ENCODE measurements at places on chromosomes 6 and 20.

- DNase-seq: peak; percentile 44
These were observed 153.3 kb downstream of the SCML4 start for GRCh38 chr6:107670792-107671199.

DNA sequence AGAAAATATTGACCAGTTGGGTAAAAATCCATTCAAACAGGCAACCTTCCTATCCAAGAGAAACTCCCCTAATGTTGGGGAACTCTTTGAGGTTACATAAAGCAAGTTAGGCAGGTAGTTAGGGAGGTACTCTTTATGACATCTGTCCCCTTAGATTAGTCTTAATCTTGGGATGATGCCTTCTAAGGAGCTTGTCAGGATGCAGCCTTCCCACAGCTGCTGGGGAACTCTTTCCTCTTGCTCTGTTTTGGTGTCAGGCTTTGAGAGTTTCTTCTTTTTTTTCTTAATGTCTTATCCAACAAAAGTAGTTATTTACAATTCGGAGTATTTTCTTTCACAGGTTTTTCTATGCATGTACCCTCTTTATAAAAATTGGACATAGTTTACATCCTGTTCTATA lies 194.8 kb downstream of the CDKAL1 start:
- DNase-seq: no peak

DNA sequence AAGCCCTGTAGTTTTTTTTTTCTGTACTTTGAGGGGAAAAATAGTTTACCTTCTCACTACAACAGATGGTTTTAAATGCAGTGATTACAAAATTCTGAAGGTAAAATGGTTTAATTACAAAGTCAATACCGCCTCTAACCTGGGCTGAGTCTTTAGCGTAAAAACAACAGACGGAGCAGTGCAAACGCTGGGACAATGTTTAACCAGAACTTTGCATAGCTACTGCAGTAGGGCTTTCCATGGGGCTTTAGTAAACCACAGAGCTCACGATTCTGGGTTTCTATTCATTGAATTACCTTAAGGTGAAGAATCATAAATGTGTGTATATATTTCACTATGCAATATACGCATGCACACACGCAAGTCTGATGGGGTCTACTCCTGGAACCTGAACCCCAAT lies 77.9 kb downstream of the RFX6 start:
- DNase-seq: no peak

DNA sequence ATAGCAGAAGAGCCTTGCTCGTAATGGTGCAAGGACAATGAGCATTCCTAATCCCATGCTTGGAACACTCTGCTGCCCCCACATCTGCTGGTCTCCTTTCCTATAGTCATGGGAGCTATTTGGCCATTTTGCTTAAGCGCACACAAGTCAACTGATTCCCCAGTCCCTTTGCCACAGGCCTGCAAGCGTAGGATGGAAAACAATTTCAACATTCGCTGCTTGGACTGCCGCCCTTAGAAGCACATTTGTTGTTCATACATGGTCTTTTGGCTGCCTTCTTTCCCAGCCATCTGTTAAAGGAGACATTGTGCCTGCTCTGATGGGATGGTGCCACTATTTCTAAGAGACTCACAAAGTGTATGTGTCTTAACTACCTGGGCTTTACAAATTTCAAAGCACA lies 96.9 kb downstream of the RFX6 start:
- DNase-seq: no peak

DNA sequence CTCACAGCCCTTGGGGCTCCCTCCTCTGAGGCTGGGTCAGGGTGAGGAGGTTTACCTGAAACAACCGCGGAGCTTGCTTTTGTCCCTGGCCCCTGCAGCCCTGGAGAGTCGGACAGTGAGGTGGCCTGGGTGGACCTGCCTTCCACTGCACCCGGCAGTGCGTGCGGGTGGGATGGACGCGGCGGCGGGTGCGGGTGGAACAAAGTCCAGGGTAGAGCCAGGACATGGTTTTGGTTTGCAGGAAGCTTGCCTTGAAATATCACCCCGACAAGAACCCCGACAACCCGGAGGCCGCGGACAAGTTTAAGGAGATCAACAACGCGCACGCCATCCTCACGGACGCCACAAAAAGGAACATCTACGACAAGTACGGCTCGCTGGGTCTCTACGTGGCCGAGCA lies 27.1 kb downstream of the UCKL1 start:
- DNase-seq: no peak

GRCh38 chr6:43814865-43815264 lies 44.9 kb downstream of the VEGFA start:
- DNase-seq: no peak

GRCh38 chr6:160513836-160514235 lies 150.2 kb downstream of the LPA start:
- no peak for DNase-seq

DNA sequence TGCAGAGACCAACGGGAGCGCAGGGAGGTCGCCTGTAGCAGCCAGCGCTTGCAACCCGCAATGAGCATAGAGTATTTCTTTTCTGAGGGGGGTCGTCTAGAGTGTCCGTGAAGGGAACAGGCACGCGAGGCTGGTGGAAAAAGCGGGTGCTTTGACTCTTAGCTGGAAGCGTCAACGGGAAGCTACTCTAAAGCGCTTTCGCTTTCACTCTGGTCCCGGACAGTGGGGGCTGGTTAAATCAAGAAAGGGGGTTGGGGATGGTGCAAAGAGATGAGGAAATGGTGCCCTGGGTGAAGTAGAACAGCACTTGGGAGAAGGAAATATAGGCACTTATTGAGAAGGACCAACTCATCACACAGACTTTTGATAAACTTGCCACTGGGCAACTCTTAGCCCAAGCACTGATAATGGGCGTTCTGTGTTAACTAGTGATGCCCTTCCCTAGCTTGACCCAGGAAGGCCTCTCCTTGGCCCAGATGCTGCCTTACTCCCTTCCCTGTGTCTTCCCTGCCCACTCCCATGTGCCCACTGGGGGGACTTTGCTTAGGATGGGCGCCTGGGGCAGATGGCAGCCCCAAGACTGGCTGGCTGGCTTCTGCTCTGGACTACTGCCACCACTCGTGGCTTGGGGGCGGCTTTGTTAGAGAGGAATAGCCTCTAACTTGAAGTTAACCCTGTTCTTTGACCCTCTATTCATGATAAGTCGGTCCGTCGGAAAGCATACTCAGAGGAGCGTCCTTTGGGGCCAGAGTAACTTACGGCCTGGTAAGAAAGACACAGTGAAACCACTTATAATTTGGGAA lies 585 bp downstream of the PSMB9 start:
- no peak for DNase-seq

DNA sequence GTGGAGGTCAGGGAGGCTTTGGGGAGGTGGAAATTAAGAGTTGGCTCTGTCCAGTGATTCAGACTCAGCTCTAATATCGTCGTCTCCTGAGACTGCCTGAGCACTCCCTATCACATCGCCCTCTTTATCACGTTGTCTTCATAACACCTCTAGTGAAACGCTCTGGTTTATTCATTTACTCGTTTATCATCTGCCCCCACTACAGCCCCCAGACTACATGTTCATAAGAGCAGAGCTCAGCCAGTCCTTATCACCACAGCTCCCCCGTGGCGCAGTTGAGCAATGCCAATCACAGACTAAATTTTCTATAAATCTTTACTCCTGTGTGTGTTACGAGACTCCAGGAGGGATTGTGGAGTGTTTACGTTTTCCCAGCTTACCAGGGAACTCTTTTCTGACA lies 316.2 kb downstream of the ADGRB3 start:
- DNase-seq: no peak

GRCh38 chr6:116266803-116267202 lies 12.9 kb downstream of the TSPYL1 start:
- no peak for DNase-seq

DNA sequence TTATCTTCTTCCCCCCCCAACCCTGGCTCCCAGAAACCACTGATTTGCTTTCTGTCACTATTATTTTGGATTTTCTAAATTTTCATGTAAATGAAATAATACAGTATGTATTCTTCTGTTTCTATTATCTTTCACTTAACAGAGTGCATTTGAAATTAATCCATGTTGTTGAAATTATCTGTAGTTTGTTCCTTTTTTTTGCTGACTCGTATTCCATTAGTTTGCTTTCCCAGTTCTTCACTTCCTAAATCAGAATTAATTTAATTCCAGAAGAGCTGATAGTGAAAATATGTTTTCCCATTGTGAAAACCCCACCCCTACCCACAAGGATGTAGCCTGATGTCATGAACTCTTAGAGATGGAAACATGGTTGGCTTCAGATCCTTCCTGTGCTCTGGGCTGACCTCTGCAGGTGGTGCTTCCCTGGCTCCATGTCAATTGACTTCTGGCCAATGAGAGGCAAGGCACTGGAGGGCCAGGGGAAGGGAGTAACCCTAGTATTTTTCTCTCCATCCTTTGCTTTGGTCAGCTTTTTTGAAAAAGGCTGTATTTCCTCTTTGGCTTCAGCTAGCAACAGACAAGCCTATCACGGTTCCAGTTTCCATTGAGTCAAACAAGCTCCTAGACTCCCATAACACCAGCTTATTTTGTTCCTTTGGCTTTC lies 244.4 kb upstream of the HSF2 start:
- no peak for DNase-seq

DNA sequence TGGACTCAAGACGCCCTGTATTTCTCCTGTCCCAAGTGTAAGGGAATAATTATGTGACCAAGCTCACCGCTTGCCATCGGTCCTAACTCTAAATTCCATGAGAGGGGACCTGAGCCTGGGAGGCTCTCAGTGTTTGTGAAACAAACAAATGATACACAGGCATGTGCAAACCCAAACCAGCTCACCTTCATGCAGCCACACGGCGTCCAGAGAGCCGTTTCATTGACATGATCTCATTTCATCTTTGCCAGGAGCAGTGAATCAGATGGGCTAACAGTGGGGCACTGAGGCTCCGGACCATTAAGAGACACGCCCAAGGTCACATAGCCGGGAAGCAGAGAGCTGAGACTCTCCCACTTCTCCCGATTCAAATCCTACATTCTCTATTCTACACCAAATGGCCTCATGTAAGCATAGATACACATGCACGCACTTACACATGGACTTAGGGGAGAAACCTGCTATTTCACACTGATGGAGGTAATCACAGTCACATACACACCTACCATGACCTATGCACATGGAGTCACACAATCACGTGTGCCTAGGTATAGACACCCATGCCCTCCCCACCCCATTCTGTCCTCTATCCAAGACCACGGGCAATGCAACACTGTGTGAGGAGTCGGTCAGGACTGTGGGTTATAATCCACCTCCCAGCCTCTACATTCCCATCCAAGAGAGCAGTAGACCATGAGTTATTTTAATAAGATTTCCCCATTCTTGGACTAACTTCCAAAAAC lies 1.1 kb downstream of the BNIP5 start:
- DNase-seq: no peak

GRCh38 chr6:27332692-27333641 lies 20.9 kb upstream of the POM121L2 start:
- DNase-seq: peak; percentile 22

DNA sequence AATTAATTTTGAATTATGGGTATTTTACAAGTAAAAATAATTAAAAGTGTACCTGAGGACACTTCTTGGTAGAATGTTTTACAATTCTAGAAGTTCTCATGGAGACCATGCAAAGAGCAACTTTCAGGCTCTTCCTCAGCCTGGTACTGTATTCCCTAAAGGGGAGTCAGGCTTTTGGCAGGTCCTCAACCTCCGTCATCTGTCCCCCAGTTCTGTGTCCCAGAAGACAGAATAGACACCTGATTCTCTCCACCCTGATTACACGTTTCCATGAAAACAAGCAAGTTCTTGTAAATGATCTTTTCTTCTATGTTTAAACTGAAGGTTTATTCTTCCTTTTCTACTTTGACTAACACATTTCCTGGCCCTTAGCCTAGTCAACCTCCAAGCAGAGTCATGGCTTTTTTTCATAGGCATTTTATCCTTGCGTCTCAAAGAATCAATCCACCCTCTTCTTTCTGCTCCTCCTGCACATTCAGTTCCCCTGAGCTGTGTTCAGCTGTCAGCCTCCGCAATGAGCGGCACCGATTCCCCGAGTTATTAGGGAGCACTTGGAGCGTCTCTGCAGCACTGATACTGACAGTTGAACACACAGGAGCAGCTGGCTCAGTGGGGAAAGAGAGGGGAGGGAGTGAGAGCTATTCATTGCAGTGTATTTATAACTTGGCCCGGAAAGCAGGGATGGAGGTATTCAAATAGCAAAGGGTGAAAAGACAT lies 1082.4 kb upstream of the MAP3K7 start:
- DNase-seq: no peak

DNA sequence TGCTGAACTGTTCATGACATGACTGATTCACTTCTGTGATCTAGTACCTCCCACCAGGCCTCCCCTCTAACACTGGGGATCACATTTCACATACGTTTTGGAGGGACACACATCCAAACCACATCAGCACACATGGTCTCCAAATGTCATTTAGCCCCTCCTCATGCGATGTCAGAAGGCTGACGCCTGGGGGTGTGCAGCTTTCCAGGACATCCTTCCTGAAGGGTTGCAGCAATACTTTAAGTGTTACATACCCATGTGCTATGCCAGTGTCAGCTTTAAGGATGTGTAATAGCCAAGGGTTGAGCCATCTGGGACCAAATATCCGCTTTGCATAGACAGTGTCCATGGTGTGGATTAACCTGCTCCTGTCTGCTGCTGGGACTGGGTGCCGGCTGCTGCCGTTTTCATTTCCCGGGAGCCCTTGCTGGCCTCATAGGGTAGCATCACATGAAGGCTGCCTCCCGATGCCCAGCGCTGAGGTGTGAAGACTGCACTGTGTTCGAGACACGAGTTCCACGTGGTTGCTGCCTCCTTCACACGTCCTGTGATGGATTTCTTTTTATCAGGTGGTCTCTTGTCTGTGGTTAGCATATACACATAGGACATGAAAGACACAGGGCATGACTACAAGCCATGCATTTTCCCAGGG lies 219.0 kb downstream of the THBS2 start:
- DNase-seq: no peak

DNA sequence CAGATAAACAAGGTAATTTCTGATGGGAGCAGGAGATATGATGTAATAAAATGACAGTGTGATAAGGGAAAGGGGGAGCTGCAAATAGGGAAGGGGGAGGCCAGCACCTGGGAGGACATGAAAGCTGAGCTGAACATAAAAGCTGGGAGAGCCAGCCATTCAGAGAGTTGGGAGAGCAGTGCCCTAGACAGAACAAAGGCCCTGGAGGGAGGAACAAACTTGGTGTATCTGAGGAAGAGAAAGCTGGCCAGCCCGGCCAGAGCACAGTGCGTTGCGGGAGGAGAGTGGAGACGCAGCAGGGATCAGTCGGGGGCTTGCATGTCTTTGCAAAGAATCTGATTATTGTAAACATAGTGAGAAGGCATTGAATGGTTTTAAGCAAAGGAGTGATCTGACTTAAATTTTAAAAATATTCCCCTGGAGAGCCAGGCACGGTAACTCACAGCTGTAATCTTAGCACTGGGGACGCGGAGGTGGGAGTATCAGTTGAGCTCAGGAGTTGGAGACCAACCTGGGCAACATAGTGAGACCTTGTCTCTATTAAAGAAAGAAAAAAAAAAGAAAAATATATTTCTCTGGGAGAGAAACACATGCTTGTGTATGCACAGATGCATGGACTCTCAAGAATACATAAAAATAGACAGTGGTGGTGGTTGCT lies 318.2 kb downstream of the ZFAND3 start:
- DNase-seq: peak; percentile 14

- no peak for DNase-seq
These were observed 757 bp upstream of the R3HDML start for GRCh38 chr20:44336086-44336485.

- no peak for DNase-seq
These were observed 50.9 kb downstream of the SLC23A2 start for GRCh38 chr20:4950437-4950836.

Data from neural crest cell (in vitro differentiated cells).